ENCODE measurements at places on chromosomes 6 and 20. TPM values are rescaled to one million over a fixed set of nuclear protein-coding genes. Genes with fewer than 3 reads are reported as not detected.

- DNase-seq: no peak
Measured at GRCh38 chr20:44187054-44187771, at the start of gene JPH2. Gene JPH2, minus strand, starts transcription at chr20:44187188. Its CDS starts 483 bp downstream, at chr20:44186705.

GRCh38 chr6:169677096-169677495 is 24.7 kb downstream of the WDR27 start:
- DNase-seq: no peak

The DLL1 gene
- polyA plus RNA-seq: 8.2 TPM

The TSHZ2 gene
- polyA plus RNA-seq: 14.2 TPM

The DYNLT2 gene
- polyA plus RNA-seq: 8.5 TPM

The SPATS1 gene
- not detected for polyA plus RNA-seq

Measured in left kidney (tissue), 8 donors.